ENCODE measurements at places on chromosomes 7 and 10.

- no peak for DNase-seq
These were observed 735 bp downstream of the JCAD start for GRCh38 chr10:30058570-30059132.

DNA sequence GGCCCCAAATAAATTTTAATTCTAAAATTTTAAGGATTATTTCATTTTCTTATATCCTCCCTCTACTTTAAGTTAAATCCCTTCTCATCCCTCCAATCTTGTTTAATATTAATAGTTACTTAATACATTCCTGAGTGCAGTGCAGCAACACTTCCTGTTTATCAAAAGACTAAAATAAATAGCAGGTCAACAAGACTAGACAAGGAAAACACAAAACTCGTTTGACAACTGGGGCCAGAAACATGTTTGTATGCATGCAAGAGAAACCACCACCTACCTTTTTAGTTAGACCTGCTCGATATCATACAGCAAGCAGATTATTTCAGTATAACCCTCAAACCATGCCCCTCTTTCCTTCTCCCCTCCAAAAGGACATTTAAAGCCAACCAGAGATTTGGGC lies 95.8 kb downstream of the PARD3 start:
- no peak for DNase-seq

DNA sequence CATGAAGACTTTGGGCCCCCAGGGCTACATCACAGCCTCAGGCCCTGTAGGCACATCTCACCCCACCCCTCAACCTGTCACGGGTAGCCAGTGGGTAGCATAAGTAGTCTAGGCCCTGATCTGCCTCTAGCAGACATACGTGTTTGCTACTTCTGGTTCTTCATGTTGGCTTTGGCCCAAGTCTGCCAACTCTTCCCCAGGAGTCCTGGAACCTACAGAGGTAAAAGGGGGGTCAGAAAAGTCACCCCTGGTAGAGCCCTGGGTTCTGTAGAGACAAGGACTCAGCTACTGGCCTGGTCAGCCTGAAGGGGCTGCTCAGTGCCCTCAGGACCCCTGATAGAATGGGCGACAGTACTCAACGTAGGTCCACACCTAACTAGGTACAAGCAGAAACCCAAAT lies 67.5 kb upstream of the UNC5B start:
- no peak for DNase-seq

DNA sequence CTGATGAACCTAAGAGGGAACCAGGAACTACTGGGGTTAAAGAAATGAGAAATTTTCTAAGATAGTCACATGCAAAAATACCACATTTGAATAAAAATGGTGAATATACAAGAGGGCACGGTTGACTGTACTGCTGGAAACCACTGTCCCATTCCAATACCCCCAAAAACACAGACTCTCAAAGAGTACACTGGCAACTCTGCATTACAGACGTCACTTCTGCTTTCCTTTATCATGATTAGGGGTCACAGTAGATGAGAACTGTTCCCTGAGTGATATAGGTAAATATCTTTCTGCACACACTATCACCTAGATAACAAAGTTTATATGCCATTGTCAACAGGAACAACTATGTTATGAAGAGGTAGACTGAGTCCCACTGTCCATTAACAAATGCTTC lies 69.5 kb downstream of the RAPGEF5 start:
- no peak for DNase-seq

GRCh38 chr10:126617733-126618132 lies 52.8 kb downstream of the C10orf90 start:
- DNase-seq, result no peak

Measured in activated T-helper 1 cell treated with anti-CD3 and anti-CD28 coated beads, Interleukin-2, amount 50 U/mL, for 16 hours (primary cell).